ENCODE measurements at places on chromosomes 2 and 18.

DNA sequence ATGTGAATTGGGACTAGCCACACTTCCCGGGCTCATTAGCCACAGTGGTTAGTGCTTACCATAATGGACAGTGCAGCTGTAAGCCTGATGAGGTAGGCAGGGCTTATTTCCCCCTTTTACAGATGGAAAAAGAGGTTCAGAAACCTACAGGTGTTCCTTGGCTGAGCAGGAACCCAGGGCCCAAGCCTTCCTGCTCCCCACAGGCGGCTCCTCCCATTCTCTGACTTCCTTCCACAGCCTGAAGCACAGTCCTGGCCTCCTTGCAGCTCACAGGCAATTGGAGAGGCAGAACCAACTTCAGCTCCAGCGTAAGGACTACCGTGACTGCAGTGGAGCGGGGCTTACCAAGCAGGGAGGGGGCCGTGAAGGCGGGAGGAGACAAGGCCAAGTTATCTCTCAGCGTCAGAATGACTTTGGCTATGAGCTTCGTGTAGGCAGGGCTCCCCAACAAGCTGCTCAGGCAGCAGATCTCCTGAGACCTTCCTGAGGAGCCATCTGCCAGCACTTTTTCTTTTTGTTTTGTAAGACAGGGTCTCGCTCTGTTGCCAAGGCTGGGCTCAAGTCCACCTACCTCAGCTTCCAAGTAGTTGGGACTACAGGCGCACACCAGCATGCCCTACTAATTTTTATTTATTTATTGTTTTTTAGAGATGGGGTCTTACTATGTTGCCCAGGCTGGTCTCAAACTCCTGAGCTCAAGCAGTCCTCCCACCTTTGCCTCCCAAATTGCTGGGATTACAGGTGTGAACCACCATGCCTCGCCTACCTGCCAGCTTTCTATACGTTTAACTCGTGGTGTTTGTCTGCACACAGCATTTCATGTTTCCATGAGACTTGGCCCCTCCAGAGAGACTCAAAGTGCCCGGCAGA, 34.2 kb upstream of the NT5DC4 start:
- DNase-seq, result no peak

GRCh38 chr2:231399853-231400680, 4.6 kb downstream of the B3GNT7 start:
- DNase-seq, result peak; percentile 28

DNA sequence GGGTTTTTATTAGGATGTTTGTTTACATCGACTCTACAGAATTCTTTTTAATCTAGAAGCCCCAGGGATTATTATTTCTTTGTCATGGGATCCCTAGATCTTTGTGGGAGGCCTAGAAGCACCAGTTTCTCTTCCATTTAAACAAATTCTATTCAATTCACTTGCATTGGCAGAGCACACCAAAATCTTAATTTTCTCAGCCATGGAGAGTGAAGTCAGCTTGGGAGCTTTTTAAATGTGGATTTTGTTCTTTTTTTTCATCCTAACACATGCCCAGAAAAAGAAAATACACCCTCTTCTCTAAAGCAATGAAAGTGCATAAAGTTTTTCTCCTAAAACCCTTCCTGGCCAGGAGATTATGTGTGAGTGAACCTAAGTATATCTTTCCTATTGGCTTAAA, 38.5 kb downstream of the CDCA7 start:
- DNase-seq, result no peak

DNA sequence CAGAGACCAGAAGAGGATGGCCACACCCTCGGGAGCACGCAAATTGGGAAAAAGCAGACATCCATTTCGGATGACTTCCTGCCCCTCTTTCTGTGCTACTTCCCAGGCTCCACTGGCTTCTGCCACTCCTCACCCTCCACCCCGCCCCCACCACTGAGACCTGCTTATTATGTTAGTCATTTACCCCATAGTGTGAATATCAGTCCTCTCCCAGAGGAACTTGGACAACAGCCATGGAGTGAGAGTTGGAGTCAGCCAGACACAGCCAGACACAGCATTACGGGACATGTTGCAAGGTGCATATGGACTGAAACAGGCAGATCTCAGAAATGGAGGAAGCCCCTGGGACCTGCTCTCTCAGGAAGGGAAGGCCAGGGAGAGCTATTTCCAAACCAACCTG, 51.8 kb downstream of the CTIF start:
- DNase-seq, result no peak

GRCh38 chr2:86623043-86623493, 597 bp downstream of the RNF103 start:
- peak; percentile 79 for DNase-seq

- DNase-seq, result no peak
These were observed 37.2 kb downstream of the PLEKHA3 start for GRCh38 chr2:178517496-178517895.

DNA sequence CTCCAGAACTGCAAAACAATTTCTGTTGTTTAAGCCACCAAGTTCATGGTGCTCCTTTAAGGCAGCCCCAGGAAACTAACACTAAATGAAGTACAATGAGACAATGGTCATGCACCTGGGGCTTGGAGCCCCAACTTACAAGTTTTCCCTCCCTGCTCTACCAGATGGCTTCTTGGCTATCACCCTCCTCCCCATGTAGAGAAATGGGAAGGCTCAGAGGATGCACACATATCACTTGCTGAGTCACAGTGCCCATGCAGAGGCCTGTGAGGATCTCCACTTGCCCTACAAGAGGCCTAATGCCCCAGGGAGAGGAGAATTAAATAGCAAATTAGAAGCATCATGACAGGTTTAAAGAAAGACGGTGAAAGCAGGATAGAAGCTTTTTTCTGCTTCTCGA, 270.9 kb downstream of the TTC32 start:
- DNase-seq, result no peak

DNA sequence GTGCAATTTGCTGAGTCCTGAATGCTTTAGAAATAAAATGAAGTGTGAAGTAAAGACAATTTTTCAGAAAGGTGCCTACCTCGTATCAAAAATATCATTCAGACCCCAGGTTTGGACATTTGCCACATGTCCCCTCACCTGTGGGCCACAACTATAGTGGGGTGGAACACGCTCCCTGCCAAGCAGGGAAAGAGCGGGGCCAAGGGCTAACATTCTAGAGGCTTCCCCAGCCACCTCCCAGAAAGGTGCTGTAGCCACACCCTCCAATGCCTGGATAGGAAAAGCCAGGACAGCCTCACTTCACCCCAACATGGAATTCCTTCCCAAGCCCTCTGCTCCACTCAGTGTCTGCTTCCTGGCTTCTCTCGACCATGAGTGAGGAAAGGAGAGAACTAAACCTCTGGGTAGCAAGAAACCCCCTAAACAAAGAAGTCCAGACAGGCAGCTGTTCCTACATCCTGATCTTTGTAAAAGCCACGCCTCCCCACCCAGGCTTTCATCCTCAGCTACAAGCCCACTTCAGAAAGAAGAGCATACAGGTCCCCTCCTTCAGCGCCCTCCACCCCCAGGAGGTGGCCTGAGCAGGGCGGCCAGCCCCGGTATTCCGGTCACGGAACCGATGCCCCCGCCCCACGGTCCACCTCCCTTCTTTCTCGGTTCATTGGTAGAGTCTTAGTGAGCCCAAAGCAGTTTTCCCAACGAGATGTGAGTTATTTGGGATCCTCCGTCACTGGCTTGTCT, 2.1 kb downstream of the COL6A3 start:
- DNase-seq, result no peak

- DNase-seq, result no peak
These were observed 213.9 kb downstream of the ANAPC1 start for GRCh38 chr2:111669928-111670695.

- DNase-seq, result no peak
These were observed 34.3 kb downstream of the DSG4 start for GRCh38 chr18:31410716-31411483.

DNA sequence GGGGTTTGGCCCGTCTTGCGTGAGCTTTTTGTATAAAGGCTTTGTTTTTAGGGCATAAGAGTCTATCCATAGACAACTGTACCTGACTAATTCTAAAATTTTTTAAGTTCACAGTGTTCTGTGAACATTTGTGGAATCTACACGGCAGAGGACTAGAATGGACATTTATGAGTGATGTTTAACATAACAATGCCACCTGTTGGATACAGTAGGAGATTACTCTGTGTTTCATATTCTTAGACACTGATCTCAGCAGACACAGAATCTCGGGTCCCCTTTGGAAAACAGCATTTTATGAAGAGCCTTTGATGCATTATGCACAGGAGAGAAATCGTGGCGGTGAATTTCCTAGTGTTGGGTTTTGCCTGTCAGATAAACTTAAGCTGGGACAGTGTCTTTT, 752.2 kb downstream of the DPP10 start:
- no peak for DNase-seq

DNA sequence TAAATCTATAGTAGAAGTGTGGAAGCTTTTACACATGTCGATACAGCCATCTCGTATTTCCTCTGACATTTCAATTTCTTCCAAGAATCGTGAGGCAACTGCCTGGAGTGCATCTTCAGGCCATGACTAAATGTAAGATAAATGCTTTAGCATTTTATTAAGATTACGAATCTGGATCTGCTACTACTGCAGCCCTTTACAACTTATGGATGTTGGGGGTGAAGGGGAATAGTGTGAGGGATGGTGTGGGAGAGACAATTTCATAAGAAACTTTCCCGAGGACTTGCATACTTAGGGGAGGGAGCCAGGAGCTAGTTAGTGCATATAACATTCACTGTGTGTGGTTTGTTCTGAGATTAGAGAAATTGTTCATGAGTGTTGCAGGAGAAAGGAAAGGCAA, 204.8 kb downstream of the SLC39A10 start:
- DNase-seq, result no peak

- no peak for DNase-seq
These were observed 270.6 kb downstream of the C1D start for GRCh38 chr2:67792191-67792590.

DNA sequence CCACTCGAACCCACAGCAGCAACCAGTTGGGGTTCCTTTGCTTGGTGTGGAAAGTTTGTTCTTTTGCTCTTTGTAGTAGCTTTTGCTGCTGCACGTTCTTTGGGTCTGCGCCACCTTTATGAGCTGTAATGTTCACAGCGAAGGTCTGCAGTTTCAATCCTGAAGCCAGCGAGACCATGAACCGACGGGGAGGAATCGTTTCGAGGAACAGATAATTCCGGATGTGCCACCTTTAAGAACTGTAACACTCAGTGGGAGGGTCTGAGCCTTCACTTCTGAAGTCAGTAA, 14.3 kb downstream of the GPR17 start:
- no peak for DNase-seq

GRCh38 chr2:46800625-46801349, 114.8 kb downstream of the MCFD2 start:
- no peak for DNase-seq

DNA sequence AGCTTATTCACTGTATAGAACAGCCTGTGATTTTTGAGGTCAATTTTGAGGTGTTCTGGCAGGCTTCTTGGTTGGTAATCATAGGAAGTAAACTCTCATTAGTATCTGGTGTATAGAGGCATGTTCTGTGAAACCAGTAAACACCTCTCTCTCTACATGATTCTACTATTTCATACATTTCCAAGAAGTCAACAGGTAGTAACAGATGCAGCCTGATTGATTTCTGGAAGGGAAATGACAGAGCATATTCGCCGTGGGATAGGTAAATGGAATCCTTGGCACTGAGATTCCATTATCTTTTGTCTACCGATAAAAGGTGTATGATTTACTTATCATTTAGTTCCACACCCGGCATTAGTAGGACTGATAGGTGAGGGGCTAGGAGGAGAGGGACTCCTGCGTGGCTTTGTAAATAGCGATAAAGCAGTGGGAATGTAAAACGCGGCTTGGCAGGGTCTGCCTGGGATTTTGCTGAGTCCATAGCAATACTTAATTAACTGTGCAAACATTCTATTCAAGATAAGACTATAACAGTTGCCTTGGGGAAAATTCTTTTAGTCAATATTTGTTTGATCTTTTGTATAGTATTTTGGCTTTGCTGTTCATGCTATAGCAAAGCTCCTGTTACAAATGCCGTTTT, 32.3 kb downstream of the LYPD6B start:
- no peak for DNase-seq

DNA sequence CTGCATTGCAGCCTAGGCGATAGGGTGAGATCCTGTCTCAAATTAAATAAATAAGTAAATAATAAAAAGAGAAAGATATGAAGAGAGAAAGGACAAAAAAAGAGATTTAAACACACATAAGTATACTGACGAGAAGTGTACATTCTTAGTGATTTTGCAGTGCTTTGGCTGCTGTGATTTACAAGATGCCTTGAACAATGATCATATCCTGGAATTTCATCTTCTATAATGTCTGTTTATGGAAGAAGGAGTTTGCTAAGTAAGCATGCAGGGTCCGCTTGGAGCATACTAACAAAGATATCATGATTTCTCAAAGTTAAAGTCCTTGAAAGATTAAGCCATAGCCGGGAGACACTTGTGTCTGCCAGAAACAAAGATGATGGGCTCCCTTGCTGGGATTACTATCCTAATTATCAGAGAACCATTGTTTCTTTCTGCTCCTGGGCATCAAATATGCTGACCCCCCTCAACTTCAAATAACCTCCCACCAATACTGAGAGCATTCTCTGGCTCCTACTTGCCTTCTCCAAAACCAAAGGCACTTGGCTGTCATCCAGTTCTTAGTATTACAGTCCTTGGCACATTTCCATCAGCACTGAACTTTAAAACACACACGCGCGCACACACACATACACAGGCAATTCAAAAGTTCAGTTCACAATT, 47.5 kb upstream of the STAM2 start:
- DNase-seq, result no peak

- no peak for DNase-seq
These were observed 57.8 kb upstream of the ST8SIA3 start for GRCh38 chr18:57294547-57294946.

DNA sequence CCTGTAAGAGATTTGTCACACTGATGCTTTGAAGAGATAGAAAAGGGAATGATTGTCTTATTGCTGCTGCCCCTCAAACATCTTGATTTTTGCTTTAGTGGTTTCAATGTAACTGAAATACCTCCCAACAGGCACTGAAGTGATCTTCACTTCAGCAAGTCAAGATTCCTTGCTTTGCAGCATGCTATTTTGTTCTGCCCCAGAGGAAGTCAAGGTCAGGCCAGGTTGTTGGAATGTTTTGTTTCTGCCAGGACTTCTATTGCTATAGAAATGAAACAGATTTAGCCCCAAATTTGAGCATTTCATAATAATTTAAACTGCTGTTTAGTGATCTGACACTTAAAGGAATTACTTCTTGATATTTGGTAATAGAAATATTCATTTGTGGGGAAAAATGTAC, 277.6 kb downstream of the ZNF804A start:
- no peak for DNase-seq

GRCh38 chr2:45352506-45352905, 258.6 kb downstream of the SRBD1 start:
- no peak for DNase-seq

GRCh38 chr2:212626371-212626918, 87.8 kb upstream of the ERBB4 start:
- DNase-seq, result no peak

GRCh38 chr2:132391378-132391777, 25.2 kb upstream of the GPR39 start:
- DNase-seq, result no peak

- DNase-seq, result no peak
These were observed 13.1 kb upstream of the MYL12A start for GRCh38 chr18:3234457-3234856.

All from GM13977 (cell line).